ENCODE measurements at places on chromosomes 16 and 17.

DNA sequence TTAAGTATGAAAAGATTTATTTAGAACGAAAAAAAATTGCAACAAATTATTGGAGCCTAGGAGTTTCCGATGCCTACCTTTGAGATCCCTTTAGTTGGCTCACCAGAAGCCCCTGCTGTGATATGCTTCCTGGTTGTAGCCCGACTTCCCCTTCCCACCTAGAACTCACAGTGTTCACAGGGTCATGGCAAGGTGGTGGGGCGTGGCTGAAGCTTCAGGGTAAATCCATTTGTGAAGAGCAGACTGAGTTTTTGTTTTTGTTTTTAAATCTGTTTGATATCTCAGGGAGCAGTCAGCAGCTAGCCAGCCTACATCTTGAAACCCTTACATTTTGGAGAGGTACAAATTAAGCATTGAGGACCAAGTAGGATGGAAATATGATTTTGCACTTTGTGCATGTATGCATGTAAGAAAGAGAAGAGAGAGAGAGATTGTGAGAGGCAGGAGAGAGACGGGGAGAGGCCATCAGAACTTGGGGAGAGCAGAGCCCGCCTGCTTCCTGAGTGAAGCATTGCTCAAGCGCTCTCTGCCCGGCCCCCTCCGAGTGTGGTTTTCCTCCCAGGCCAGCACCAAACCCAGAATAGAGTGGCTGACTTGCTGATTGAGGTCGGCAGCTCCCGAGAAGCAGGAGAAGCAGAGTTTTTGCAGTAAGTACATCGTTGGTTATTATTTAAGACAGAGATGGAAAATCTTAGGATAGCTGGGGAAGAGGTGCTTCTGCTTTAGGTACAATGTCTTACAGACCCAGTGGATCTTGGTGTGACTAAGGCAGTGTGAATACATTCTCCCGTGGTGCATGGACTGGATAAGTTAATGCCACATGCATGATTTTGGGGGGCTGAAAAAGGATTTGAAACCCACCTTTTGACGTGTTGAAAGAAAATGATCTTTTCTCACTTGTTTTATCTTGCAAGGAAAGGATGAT is 64.2 kb downstream of the SPECC1 start:
- no peak for DNase-seq

DNA sequence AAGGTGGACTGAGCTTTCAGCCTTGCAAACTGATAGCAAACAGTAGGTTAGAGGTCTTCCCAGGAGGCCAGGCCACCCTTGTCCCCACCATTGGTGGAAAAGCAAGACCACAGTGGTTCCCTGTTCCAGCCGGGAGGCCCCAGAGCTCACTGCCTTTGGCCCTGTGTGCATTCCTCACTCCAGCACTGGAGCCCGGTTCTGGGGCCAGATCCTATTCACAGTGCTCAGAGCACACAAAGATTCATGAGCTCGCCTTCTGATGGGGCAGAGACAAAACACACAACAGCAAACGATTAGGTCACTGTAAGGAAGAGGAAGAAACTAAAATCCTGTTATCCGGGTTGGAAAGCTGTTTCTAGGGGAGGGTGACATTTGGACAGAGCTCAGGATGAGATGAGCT is 5.6 kb upstream of the PGS1 start:
- no peak for DNase-seq

- DNase-seq: no peak
Measured at GRCh38 chr17:82815354-82815753, 24.5 kb downstream of the ZNF750 start.

- DNase-seq: no peak
Measured at GRCh38 chr17:70276906-70277305, 107.6 kb downstream of the KCNJ2 start.

DNA sequence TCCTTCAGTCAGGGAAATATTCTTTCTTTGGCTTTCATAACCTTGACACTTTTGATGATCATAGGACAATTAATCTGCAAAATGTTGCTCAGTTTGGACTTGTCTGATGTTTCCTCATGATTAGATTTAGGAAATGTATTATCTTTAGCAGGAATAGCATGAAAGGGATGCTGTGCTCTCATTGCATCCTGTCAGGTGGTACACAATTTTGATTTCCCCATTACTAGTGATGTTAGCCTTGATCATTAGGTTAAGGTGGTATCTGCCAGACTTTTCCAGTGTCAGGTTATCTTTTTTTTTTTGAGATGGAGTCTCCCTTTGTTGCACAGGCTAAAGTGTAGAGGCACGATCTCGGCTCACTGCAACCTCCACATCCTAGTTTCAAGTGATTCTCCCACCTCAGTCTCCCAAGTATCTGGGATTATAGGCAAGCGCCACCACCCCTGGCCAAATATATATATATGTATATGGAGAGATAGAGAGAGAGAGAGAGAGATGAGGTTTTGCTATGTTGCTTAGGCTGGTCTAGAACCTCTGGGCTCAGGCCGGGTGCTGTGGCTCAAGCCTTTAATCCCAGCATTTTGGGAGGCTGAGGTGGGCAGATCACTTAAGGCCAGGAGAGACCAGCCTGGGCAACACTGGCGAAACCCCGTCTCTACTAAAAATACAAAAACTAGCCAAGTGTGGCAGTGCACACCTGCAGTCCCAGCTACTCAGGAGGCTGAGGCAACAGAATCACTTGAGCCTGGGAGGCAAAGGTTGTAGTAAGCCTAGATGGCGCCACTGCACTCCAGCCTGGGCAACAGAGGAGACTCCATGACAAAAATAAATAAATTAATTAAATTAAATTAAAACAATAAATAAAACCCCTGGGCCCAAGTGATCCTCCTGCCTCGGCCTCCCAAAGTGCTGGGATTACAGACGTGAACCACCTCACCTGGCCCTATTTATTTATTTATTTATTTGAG is 15.8 kb upstream of the CAVIN1 start:
- DNase-seq: no peak

GRCh38 chr17:43878260-43879175 is 28.8 kb downstream of the MPP2 start:
- peak; percentile 11 for DNase-seq

DNA sequence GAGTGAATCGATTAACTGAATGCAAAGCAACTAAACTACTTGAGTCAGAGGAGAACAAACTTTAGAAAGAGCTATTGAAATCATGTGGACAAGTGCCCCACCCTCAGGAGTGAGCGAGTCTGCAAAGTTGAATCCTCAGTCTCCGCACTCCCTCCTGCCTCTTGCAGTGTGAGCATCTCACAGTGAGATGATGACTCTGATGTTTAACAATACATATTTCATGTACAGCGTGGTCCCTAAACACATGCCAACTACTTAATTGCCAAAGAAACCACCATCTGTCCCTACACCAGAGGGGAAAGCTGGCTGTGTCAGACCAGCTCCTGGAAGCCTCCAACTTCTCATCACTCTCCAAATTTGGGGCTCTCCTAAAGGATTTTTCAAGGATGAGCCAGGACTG is 31.2 kb downstream of the PIMREG start:
- no peak for DNase-seq

DNA sequence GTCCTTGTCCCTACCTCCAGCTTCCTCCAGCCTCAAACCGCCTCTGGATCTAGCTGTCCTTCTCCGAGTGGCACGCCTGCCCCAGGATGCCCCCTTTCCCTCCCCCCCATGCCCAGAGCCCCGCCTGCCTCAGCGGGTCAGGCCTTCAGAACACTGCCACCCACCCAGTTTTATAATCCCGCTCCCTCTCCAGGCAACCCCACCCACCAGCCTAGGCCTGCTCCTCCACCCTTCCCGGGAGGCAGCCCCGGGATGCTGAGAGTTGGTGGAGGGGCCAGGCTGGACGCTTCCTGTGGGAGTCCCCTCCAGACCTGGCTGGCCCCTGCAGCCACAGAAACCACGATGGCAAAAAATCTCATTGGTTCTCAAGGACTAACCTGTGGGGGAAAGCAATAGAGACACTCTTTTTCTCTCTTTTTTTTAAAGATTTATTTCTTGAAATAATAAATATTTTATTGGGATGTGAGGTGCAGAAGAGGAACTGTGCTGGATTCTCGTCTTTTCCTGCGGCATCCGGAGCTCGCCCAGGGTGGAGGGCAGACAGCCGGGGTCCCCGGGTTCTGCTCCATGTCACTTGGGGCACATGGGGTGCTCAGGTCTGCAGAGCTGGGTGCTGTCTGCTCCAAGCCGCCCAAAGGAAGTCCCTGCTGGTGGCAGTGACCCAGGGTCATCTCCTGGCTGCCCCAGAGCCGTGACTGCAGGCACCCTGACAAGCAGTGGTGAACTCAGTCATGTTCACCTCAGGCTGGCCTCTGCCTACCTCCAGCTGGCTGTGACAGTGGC is 81.9 kb downstream of the MGAT5B start:
- DNase-seq: no peak

DNA sequence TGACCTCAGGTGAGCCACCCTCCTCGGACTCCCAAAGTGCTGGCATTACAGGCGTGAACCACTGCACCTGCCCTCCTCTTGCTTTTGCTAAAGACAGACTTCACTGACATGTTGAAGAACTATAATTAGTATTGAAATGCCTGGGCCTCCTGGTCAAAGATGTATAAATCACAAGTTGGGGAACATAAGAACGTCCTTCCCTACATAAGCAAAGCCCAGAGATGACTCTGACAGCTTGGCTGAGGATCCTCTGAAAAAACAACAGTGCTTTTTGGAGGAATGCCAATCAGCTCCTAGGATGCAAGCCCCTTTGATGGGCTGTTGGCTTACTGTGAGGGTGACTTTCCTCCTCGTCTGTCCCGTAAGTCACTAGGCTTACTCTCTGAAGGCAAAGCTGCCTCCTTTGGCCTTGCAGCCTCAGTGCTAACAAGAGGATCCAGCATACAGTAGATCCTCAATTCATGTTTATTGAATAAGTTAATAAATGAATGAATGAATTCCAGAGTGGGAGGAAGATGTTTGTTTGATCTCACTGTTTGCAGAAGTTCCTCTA is 6.3 kb downstream of the APOH start:
- no peak for DNase-seq

DNA sequence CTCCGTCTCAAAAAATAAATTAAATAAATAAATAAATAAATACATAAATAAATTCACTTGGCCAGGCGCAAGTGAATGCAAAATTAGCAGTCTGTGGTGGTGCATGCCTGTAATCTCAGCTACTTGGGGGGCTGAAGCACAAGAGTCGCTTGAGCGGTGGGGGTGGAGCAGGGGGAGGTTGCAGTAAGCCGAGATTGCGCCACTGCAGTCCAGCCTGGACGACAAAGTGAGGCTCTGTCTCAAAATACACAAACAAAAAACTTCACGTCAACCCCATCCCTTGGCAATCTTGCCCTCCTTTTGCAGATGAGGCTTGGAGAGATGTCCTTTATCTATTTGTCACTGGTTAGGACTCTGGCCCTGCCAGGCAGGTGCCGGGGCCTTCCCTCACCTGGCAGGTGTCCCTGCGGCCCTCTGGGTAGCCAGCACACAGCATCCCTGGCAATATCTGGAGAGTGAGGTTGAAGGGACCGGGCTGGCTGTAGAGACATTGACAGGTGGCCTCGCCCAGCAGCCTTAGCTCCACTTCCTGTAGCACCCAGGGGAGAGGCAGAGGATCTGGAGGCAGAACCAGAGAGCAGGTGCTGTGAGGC is 4.4 kb downstream of the PRSS36 start:
- DNase-seq: no peak

GRCh38 chr16:15650698-15651171 is 690 bp downstream of the NDE1 start:
- DNase-seq: no peak

DNA sequence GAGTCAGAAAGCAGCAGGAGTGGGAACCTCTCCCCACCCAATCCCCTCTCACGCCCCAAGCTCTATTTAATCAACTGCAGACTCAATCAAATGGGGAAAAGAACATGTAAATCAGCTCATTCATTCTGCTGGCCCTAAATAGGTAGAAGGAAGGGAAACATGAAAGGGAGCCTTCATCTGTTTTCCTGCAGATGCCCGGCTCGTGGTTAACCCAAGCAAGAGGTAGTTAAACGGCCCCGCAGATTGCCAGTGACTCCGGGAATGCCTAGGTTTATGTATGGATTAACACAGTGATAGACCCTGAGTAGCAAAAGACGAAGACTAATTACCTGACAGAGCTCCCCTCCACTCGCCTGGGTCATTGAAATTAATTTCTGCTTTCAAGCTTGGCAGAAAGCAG is 542.0 kb downstream of the WWOX start:
- no peak for DNase-seq

GRCh38 chr16:72815348-72816318 is 232.3 kb downstream of the ZFHX3 start:
- DNase-seq: no peak

GRCh38 chr17:15351925-15352324 is 10.5 kb upstream of the TEKT3 start:
- no peak for DNase-seq

GRCh38 chr17:16293931-16294330 is 59.3 kb downstream of the CENPV start:
- DNase-seq: no peak

- no peak for DNase-seq
Measured at GRCh38 chr16:74667255-74667700, 601 bp upstream of the RFWD3 start.

- no peak for DNase-seq
Measured at GRCh38 chr17:68443972-68444464, 13.3 kb downstream of the WIPI1 start.

GRCh38 chr16:86593913-86594620 is 15.7 kb downstream of the FOXL1 start:
- no peak for DNase-seq

DNA sequence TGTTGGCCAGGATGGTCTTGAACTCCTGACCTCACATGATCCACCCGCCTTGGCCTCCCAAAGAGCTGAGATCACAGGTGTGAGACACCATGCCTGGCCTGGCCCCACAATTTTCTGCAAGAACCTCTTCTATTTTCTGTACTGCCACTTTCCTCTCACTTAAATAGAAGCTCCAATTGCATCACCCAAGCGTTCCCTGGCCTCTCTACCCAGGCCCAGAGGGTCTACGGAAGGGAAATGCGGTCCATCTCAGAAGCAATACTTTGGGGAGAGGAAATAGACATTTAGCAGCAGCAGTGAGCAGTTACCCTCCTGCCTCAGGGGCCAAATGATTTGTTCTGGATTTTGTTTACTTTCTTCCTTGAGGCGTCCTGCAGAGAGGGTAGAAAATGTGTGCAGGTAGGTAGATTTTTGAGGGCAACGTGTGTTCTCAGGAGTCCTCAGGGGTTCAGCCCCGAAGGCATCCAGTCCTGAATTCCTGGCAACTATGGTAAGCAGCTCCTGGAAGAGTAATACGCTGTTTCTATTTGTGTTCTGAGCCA is 11.0 kb downstream of the SLC6A4 start:
- no peak for DNase-seq

DNA sequence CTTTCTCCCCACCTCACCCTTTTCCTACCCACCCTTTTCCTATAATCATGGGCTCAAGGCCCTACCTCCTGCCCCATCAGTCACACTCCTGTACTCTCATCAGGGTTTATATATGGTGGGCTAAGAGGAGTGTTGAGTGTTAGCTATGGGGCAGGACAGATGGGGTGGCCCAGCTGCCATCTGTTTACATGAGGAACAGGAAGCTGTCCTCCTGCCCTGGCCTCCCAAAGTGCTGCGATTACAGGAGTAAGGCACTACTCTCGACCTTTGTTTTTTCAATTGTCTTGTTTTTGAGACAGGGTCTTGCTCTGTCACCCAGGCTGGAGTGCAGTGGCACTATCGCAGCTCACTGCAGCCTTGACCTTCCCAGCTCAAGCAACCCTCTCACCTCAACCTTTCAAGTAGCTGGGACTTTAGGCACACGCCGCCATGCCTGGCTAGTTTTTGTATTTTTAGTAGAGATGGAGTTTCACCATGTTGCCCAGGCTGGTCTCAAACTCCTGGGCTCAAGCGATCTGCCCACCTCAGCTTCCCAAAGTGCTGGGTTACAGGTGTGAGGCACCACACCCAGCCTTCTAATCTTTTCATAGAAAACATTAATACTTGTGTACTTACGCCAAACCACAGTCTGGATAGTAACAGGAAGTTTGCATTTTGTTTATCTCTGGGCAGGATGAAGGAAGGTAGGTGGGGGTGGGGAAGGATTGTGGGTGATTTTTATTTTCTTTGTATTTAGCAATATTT is 1.6 kb downstream of the TRADD start:
- no peak for DNase-seq
